ENCODE measurements at places on chromosomes 4 and X.

DNA sequence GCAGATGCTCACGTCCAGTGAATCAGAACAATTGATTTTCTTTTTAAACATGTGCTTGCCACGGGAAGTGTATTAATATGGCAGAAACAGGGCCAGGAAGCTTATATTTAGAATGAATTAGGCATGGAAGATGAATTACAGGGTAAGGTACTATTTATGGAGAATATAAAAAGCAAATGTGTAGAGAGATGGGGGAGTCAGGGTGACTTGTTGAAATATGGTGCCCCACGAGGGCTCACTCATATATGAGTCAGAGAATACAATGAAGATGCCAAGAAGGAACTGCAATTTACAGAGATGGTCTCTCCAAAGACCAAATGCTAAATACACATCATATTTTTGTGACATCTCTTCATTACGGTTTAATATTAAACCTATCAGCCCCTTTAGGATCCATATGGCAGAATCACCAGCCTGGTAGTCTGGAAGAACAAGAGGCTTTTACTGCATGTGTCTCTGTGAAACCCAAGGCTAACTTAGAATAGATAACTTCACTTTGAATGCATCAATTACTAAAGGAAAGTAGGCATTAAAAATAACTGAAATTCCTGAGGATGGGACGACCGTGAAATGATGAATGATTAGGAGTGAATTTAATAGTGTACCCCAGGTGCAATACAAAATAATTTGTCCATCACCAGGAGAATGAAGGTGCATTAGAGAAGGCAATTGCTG, 385.3 kb downstream of the ARHGAP24 start:
- H3K27me3 ChIP-seq: no peaks in the 10 kb centered on the region
- no peak overlapping the region for H3K27ac ChIP-seq
- H3K36me3 ChIP-seq: no peaks in the 10 kb centered on the region
- DNase-seq: no peak

- no peaks in the 10 kb centered on the region for H3K36me3 ChIP-seq
- no peak overlapping the region for H3K4me3 ChIP-seq
- no peaks in the 10 kb centered on the region for H3K4me1 ChIP-seq
- DNase-seq: no peak
- no peaks in the 10 kb centered on the region for H3K27me3 ChIP-seq
- H3K27ac ChIP-seq: no peak overlapping the region
These were observed 261.2 kb downstream of the MAPK10 start for GRCh38 chr4:86098691-86099090.

DNA sequence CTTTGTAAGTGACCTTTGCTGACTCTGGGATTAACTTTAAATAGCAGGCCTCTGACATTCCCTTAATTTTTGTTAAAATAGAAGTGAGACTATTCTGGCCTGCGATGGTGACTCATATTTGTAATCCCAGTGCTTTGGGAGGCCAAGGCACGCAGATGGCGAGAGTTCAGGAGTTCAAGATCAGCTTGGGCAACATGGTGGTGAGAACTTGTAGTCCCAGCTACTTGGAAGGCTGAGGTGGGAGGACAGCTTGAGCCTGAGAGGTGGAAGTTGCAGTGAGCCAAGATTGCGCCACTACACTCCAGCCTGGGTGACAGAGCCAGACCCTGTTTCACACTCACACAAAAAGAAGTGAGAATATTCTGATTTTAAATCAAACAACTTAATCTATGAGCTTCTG, 27.3 kb downstream of the ZNF330 start:
- no peak for DNase-seq
- H3K4me1 ChIP-seq: no peaks in the 10 kb centered on the region
- no peak overlapping the region for H3K27ac ChIP-seq

DNA sequence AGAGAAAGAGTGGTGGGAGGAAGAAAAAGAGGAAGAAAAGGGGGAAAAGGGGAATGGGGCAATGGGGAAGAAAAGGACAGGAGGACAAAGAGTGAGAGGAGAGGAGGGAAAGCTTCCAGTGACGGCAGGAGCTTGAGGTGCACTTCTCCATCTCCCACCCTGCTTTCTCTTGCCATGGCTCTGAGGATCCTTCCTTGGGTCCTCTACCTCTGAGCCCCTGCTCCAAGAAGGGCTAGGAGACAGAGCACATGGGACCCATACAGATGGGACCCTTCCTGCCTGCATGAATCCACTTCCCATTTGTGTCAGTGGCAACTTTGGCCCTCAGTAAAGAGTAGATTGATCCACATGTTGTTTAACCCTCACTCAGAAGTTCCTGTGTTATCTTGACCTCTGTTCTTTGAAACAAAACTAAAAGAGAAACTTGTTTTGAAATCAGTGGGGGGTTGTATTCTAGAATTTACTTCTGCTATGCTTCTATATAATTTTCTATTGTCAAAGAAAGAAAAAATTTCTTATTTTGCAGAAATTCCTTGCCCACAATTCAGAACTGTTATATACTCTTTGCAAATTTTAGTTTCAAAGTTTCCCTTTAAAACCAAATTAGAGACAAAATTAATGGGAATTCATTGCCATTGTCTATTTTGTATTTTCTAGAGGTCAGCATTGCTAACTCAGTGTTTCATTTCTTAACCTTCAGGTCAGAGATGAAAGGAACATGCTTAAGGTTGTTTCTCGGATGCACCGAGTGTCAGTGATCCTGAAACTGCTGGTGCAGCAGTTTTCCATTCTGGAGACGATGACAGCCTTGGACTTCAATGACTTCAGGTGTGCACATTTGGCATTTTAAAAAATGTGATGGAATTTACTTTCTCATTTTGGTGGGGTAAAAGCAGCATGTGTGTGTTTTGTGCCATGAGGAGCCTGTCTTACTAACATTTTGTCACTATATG, 5.0 kb downstream of the TDO2 start:
- no peak overlapping the region for H3K4me3 ChIP-seq
- no peaks in the 10 kb centered on the region for H3K27me3 ChIP-seq
- DNase-seq: no peak
- H3K27ac ChIP-seq: no peak overlapping the region
- H3K36me3 ChIP-seq: no peaks in the 10 kb centered on the region

- H3K4me3 ChIP-seq: peak overlapping the region; percentile 54
- H3K27ac ChIP-seq: peak overlapping the region; percentile 80
- peaks cover 2% of the 10 kb centered on the region for H3K4me1 ChIP-seq
These were observed 73.9 kb downstream of the SORBS2 start for GRCh38 chr4:185738038-185738552.

- no peak overlapping the region for H3K4me3 ChIP-seq
- no peak for DNase-seq
- H3K36me3 ChIP-seq: no peaks in the 10 kb centered on the region
- H3K4me1 ChIP-seq: peaks cover 7% of the 10 kb centered on the region
- H3K27ac ChIP-seq: no peak overlapping the region
These were observed 51.4 kb upstream of the HGFAC start for GRCh38 chr4:3390288-3390811.

DNA sequence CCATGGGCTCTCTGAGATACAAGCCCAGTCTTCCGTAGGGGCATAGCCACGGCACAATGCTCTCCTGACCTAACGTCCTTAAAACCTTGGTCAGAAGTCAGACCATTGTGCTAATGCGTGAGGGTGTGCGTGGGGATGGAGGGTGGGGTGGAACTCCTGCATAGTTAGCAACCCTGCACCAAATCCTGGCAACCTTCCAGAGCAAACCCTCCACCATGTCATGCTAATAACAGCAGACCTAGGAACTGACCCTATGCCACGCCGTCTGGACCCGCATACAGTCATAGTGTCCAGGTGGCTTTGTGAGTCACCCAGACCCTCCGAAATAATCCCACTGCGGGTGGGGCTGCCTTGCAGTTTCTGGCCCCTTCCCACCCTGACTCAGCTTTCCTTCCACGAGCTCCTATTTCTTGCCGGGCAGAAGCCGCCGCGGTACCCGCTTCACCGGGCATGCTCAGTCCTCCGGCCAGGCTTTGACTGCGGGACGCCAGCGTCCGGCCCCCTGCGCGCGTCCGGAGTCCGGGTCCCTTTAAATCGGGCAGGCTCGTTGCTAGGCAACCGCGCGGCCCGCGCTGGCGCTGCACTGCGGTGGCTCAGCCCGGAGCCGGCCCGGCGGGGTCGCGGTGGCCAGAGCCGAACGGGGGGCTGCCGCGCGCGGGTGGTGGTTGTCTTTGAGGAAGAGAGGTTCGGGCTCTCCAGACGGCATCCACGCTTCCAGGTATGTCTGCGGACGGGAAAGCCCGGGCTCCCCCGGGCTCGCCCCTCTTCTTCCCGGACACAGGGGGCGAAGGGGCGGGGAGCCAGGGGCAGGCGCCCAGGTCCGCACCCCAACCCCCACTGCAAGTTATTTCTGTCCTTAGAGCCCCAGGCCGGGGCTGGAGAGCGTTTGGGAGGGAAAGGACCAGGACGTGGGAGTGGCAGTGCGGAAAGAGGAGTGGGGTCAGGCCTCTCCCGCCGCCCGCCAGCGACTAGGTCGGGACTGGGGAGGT, at the start of gene CCDC160:
Gene CCDC160 (plus strand): TSS at position 557 of the 989 bp plus-strand sequence. CDS start 7,619 bp downstream, outside the sequence.
- DNase-seq: no peak
- peak within 1 kb of the TSS; percentile 2 for H3K27ac ChIP-seq
- H3K36me3 ChIP-seq: no peaks in the 10 kb centered on the region
- H3K27me3 ChIP-seq: peaks cover 39% of the 10 kb centered on the region
- no peaks in the 10 kb centered on the region for H3K4me1 ChIP-seq

GRCh38 chrX:99095965-99096635, 1314.0 kb downstream of the PCDH19 start:
- no peak overlapping the region for H3K27ac ChIP-seq
- no peak overlapping the region for H3K4me3 ChIP-seq
- H3K27me3 ChIP-seq: peaks cover 17% of the 10 kb centered on the region
- no peaks in the 10 kb centered on the region for H3K36me3 ChIP-seq
- H3K4me1 ChIP-seq: no peaks in the 10 kb centered on the region
- DNase-seq: no peak

DNA sequence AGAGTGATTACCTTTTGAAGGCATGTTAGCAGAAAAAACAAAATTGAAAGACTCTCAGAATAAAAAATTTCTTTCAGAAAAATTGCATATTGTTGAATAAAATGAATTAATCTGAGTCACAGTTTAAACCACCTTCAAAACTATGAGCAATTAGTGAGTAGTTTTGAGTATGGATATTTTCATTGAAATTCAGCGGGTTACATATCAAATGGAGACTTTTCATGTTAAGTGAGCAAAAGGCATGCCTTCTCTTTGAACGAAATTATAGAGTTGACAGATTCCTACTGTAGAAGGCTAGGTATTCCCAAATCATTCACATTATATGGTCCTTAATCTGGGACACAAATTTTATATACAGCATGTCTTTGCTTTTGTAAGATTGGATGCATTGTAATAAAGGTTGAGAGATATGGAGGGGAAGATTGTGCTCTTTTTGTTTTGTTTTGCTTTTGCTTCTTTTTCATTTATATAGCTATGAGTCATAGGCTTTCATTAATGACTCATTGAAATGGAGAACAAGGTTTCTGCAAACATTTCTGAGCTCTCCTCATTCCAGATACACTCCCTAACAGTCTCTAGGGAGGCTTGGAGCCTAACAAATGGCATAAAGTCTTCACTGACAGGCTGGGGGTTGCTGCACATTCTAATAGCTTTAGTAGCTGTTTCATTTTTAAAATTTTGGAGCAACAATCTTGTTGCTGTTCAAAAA, 21.6 kb downstream of the PCDH18 start:
- DNase-seq: no peak
- H3K36me3 ChIP-seq: no peaks in the 10 kb centered on the region
- peak overlapping the region; percentile 16 for H3K4me3 ChIP-seq
- H3K4me1 ChIP-seq: no peaks in the 10 kb centered on the region
- H3K27me3 ChIP-seq: no peaks in the 10 kb centered on the region
- no peak overlapping the region for H3K27ac ChIP-seq

DNA sequence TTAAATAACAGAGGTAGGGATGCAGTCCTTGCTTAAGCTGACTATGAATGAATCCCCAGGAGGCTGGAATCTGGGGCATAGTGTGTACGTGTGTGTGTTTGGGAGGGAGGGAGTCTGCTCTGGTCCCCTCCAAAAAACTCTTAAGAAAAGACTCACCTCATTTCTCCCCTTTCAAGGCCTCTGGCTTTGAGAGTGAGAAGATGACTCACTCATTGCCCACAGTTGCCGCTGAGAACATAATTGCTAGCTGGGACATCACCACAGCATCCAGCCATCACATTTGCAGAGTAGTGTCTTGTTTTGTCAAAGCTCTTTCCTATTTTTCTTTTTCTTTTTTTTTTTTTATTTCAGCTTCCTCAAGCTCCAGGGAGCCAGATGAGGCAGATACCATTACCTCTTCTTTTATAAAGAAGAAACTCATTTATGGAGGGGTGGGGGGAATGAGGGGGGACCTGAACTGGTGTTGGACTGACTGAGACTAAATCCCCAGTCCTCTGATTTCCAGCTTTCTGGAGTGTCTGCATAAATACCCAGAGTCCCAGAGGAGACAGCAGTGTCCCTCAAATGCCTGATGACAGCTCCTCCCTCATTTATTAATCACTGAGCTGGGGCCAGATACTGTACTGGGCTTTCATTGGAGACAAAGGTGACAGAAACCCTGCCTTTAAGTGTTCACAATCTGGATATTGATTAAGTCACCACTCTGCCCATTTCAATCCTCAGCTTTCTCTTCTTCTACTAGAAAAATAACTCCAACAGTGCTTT, 61.9 kb upstream of the LAS1L start:
- no peaks in the 10 kb centered on the region for H3K36me3 ChIP-seq
- no peaks in the 10 kb centered on the region for H3K4me1 ChIP-seq
- H3K4me3 ChIP-seq: no peak overlapping the region
- no peak for DNase-seq

- no peaks in the 10 kb centered on the region for H3K27me3 ChIP-seq
- H3K4me3 ChIP-seq: no peak overlapping the region
- H3K36me3 ChIP-seq: no peaks in the 10 kb centered on the region
- no peak overlapping the region for H3K27ac ChIP-seq
These were observed 25.6 kb downstream of the SPATA18 start for GRCh38 chr4:52076731-52077130.

- H3K4me1 ChIP-seq: no peaks in the 10 kb centered on the region
- H3K36me3 ChIP-seq: peaks cover 7% of the 10 kb centered on the region
- H3K27me3 ChIP-seq: no peaks in the 10 kb centered on the region
- no peak for DNase-seq
- H3K27ac ChIP-seq: no peak overlapping the region
These were observed 21.7 kb downstream of the LRPAP1 start for GRCh38 chr4:3510481-3510880.

DNA sequence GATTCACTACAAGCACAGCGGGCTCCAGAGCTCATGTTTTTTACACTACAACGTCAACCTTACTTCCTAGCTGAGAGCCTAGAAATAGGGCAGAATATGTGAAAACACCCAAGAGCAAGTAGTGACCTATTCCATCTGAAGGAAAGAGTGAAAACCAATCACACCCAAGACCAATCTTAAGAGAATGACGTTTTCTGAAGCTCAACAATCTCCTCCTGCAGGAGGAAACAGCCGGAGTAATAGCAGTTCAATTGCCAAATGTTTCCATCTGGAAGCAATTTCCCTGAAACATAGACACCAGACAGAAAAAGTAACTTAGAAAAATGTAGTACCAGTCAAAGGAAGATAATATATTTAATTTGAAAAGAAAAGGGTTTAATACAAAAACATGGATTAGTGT, 142.4 kb downstream of the ANXA5 start:
- no peaks in the 10 kb centered on the region for H3K27me3 ChIP-seq
- no peak overlapping the region for H3K4me3 ChIP-seq
- no peak for DNase-seq
- no peaks in the 10 kb centered on the region for H3K36me3 ChIP-seq
- H3K4me1 ChIP-seq: no peaks in the 10 kb centered on the region

Measured in breast epithelium (tissue), 4 donors.